Lower lobe of right lung (tissue), 2 donors: ENCODE measurements at places on chromosomes 6 and 20. TPM values are rescaled to one million over a fixed set of nuclear protein-coding genes. Genes with fewer than 3 reads are reported as not detected.

DNA sequence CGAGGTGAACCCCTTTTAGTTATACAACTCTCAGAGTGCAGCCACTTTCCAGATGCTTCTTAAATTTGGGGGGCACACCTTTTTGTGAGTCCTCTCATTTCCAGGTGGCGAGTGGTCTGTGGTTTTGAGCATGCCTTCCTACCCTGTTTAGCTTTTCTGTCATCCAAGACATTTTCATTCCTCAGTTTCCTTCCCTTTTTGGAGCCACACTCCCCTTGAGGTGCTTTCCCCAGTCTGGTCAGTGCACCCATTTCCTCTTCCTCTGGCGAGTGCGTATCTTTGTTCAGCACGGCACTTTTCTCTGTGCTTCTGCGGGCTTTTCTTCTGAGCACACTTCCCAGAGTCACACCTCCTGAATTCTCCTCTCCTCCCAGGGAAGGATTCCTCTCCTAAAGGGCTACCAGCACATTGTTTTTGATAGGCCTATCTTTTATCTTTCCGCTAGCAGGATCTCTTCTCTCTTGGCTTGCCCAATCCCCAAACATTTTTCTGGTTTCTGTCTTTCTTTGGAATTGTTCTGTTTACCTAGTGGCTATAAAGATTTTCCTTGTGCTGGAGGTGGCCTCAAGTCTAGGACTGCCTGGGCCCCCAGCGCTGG, 1.4 kb downstream of the PHF20 start:
- no peak for DNase-seq

- no peak for DNase-seq
These were observed 176.6 kb upstream of the TAB2 start for GRCh38 chr6:149140910-149141290.

The STMND1 gene
- total RNA-seq, result 4.9 TPM

DNA sequence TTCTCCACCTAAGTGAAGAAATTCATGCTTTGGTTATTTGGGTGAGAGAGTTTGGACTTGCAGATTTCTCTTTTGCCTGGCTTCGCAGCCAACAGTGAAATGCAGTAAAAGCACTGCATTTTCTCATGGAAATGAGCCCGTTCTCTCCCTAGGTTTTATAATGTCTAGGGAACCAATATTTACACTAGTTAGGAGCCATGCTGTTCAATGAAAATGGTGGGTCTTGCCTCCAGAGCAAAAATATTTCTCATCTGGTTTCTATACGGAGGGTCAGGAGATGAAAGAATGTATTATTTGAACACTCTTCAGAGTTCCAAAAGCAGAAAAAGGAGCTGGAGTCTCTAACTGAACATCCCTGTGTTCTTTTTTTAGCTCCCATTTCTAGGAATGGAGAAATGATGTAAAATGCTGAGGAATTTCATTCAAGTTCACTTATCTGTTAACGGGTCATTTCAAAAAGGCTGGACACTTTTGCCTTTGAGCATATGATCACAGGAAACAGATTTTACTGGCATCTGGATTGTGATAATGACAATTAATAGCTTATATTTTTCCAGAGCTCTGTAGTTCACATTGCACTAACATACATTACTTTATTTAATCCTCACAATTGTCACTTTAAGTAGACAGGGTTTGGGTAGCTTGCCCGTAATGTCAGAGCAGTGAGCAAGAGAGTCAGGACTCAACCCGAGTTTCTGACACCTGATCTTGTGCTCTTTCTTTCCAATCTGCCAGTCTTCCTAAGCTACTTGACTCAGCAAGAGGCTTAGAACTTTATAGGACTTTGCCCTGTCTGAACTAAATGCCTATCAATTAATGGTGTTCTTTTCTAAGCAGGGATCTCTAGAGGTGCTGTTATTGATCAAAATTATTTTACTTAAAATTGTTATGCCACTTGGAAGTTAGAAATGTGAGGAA, 78.0 kb downstream of the PPP1R14C start:
- DNase-seq, result no peak

- DNase-seq, result no peak
These were observed 33.9 kb upstream of the SGK1 start for GRCh38 chr6:134351615-134352474.

DNA sequence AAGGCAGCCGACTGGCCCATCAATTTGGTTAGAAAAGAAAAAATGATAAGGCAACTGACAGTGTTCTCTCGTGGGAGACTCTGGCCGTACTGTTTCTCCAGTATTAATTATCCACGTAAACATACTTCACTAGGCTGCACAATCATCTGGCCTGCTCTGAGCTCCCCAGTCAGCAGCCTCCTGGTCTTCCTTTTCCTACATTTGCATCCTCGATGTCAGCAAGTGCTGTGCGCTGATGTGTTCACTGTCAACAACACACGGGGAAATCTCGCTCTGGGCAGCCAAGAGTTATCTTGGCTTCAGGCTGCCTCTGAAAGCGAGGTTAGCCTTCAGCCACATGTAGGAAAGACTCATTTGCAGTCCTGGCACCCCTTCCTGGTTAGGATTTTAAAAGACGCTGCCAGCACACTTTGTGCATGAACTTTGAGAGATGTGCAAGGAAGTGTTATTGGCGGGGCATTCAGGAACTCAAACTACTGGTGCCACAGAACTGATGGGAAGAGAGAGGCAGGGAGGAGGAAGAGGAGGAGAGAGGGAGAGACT, 460.5 kb upstream of the ARID1B start:
- DNase-seq, result no peak

The COL11A2 gene
- 0.77 TPM for total RNA-seq

GRCh38 chr6:1585669-1586049, 24.1 kb upstream of the FOXC1 start:
- DNase-seq, result no peak

- no peak for DNase-seq
These were observed 68.3 kb upstream of the FRMD1 start for GRCh38 chr6:168147205-168147738.
